Pulmonary artery endothelial cell (primary cell): ENCODE measurements at places on chromosomes 11 and 22. TPM values are rescaled to one million over a fixed set of nuclear protein-coding genes. Genes with fewer than 3 reads are reported as not detected.

The SGSM1 gene
- 0.20 and 0.21 TPM in 2 replicates for total RNA-seq

The SEZ6L gene
- not detected in 2 replicates for total RNA-seq

The OR4D6 gene
- not detected in 2 replicates for total RNA-seq

The BIK gene
- 0.46 and 0.74 TPM in 2 replicates for total RNA-seq

The CCDC157 gene
- 1.3 and 1.6 TPM in 2 replicates for total RNA-seq

The MAPK11 gene
- total RNA-seq, result 16.3 and 23.3 TPM in 2 replicates

The ME3 gene
- 53.4 and 67.7 TPM in 2 replicates for total RNA-seq

The OR52A1 gene
- total RNA-seq, result not detected in 2 replicates

The TPBGL gene
- total RNA-seq, result under 0.01 and 0.07 TPM in 2 replicates

The ISX gene
- total RNA-seq, result not detected in 2 replicates

The TBX10 gene
- not detected in 2 replicates for total RNA-seq

The VWA5A gene
- 11.5 and 14.7 TPM in 2 replicates for total RNA-seq

The SPDYC gene
- not detected in 2 replicates for total RNA-seq

The TMPRSS13 gene
- not detected in 2 replicates for total RNA-seq

The SLC22A25 gene
- total RNA-seq, result not detected in 2 replicates

The OR52E8 gene
- not detected in 2 replicates for total RNA-seq

The YWHAH gene
- total RNA-seq, result 99.4 and 130 TPM in 2 replicates

The SYT8 gene
- total RNA-seq, result not detected in 2 replicates

The SYTL2 gene
- total RNA-seq, result 0.46 and 0.53 TPM in 2 replicates

The NRGN gene
- total RNA-seq, result 2.5 and 3.0 TPM in 2 replicates

The SPON1 gene
- total RNA-seq, result not detected in 2 replicates

The SLC22A9 gene
- total RNA-seq, result not detected in 2 replicates

The PRAME gene
- not detected in 2 replicates for total RNA-seq

The SAAL1 gene
- 21.6 and 35.1 TPM in 2 replicates for total RNA-seq

The HIPK3 gene
- total RNA-seq, result 66.9 and 74.5 TPM in 2 replicates

The RIC3 gene
- total RNA-seq, result under 0.01 TPM in 1 of 2 replicates, not detected in the other

The FAM89B gene
- total RNA-seq, result 23.3 and 24.7 TPM in 2 replicates

The ALDH3B1 gene
- total RNA-seq, result 0.74 and 1.3 TPM in 2 replicates

The OR5A1 gene
- not detected in 2 replicates for total RNA-seq

The MS4A2 gene
- not detected in 2 replicates for total RNA-seq

The PPARA gene
- total RNA-seq, result 7.1 and 7.5 TPM in 2 replicates

The PANX3 gene
- not detected in 2 replicates for total RNA-seq

The IGLL1 gene
- total RNA-seq, result not detected in 2 replicates

The LMO1 gene
- not detected in 2 replicates for total RNA-seq

The DCDC1 gene
- total RNA-seq, result 0.07 TPM in 1 of 2 replicates, not detected in the other
